ENCODE measurements at places on chromosomes 1 and 21.

GRCh38 chr1:23029337-23029736 lies 10.1 kb downstream of the KDM1A start:
- DNase-seq: no peak

DNA sequence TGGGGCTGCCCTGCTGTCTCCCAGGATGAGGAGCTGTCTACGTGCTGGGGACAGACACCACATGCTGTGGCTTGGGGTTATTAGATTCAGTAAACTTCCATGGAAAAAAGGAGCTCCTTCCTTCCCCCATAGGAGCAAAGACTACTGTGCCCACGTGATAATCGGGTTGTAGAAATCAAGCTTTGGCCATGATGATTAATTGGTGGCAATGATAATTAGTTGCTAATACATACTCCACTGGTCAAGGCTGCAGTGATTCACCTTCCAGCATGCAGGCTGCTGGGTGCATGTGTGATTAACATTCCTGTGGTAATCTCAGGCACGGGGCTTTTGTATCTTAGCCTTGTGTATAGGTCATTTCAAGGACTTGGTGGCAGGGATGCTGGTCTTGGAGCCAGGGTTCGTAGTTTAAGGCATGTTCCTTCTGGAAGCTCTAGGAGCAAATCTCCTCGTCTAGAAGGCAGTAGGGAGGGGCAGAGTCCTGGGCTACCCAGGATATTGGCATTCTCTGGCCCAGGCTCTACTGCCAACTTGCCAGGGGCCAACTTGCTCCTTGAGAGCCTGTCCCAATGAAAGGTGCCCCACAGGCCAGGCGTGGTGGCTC lies 41.4 kb downstream of the TMCO4 start:
- DNase-seq: no peak

GRCh38 chr1:59736744-59737143 lies 78.0 kb upstream of the HOOK1 start:
- no peak for DNase-seq

GRCh38 chr1:205325334-205325884 lies 3.9 kb upstream of the NUAK2 start:
- DNase-seq: no peak

GRCh38 chr1:15430787-15431570 lies 7.3 kb upstream of the CTRC start:
- DNase-seq: peak; percentile 62

DNA sequence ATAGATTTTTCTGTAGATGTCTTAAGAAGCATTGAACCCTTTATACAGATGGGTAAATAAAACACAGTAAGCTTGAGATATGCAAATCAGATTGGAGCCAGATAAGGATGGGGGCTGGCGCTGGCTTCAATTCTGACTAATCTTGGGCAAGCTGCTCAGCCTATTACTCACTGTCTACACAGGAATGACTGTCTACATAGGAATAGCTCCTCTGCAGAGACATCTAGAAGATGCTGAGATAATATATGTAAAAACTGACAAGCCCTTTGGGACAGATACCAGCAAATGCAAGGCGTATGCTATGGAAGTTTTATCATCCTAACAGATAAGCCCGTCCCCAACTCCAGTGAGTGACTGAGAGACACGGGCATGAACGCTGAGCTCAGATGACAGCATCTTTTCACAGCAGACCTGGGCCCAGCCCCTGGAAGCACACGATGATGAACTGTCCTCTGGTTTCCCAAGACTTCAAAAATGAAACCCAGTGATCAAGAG lies 1.7 kb downstream of the CLDN14 start:
- DNase-seq: peak; percentile 33

DNA sequence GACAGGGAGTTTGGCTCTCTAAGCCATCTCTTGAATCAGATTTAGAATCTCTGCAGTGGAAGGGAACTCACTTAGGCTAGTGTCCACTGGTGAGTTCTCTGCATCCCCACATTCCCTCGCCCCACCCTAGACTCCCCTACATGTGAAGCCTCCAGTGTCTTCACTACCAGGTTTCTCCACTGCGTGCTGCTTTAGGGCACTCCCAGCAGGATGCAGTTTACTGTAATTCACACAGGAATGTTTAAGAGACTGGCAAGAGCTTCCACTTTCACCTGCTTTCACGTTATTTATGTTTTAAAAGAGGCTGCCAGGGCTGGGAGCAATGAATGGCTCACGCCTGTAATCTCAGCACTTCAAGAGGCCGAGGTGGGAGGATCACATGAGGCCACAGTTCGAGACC lies 60.2 kb downstream of the KAZN start:
- DNase-seq: no peak

GRCh38 chr1:67138813-67139499 lies 4.2 kb upstream of the C1orf141 start:
- no peak for DNase-seq

DNA sequence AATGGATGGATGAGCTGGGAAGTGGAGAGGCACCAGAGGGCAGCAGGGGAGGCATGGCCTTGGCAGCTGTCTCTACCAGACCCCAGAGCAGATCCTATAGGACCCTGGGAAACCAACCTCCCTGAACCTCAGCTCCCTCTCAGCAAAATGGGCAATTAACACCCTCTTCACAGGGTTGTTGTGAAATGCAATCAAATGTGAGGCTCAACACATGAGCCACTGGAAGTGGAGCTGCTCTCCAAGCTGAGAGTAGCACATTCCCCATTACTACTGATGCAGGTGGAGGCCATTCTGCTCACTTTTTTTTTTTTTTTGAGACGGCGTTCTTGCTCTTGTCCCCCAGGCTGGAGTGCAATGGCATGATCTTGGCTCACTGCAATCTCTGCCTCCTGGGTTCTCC lies 6.5 kb upstream of the SYNC start:
- DNase-seq: no peak

DNA sequence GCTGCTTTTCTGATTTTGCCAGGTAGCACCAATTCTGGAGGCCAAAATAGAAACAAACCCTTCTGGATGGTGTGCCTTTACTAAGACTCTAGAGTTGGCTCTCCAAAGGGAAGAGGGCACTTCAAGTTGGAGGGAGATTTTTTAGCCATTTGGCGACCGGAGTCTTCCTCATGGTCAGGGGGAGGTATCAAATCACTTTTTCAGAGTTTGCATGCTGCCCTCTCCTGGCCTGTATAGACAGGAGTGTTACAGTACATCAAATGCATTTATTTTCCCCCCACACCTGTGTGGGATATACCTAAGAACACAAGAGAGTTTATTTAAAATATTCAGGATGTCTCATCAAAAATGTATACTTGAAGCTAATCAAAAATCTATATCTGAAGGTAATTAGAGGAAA lies 3.2 kb downstream of the GREM2 start:
- DNase-seq: no peak

GRCh38 chr1:59926381-59927123 lies at the start of gene CYP2J2:
Gene CYP2J2, minus strand, starts transcription at chr1:59926773. Its CDS starts 27 bp downstream, at chr1:59926746.
- DNase-seq: peak; percentile 41

GRCh38 chr1:74629283-74629682 lies 44.3 kb downstream of the ERICH3 start:
- DNase-seq: no peak

DNA sequence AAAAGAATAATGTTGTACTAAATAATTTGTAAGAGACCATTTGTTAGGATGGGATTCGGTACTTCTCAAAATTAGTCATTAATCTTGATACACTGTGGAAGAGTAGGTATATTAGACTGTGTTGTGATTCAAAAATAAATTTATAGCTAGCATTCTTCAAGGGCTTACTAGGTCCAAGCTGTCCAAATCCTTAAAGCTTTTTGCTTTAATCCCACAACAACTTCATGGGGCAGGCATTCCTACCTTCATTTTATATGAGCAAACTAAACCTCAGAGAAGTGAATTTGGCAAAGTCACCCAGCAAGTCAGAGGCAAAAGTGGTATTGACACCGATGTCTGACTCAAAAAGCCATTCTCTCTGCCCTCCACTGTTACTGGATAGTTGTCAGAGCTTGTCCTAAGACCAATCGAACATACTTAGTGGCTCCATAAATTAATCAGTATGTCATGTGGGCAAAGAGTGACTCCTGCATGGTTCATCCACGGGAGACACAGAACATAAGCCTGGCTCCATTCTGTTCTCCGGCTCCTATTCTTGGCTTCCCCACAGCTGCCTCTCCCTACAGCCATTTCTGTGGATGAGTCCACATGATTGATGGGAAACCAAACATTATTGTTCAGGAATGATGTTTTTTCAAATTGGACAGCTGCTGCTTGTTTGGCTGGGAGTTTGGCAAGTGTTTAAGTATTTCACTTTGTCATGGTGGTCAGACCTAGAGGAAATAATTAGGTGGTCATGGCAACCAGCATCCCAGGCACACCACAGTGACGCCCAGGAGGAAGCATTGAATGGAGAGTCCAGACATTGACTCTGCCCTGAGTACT lies 133.4 kb upstream of the FGGY start:
- DNase-seq: no peak

GRCh38 chr1:228224198-228225164 lies 16.6 kb downstream of the OBSCN start:
- DNase-seq: no peak

DNA sequence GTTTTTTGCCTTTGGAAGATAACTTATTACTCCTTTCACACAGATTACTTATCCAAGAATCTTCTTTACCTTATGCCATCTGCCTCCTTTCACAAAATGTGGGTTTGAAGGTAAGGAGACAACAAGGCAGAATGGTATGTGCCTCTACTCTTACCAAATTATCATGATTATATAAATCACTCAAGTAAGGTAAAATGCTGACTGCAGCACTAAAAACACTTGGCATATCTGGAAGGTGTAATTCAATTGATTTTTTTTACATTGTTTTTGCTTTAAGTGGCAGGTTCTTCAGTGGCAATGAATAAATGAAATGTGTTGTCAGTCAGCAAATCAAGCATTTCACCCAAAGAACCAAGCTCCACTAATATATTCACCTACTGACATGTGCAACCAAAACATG lies 346.1 kb downstream of the OMA1 start:
- no peak for DNase-seq

GRCh38 chr1:103561643-103562395 lies 9.6 kb upstream of the AMY2B start:
- DNase-seq: no peak
